ENCODE measurements at places on chromosomes 2 and 18.

DNA sequence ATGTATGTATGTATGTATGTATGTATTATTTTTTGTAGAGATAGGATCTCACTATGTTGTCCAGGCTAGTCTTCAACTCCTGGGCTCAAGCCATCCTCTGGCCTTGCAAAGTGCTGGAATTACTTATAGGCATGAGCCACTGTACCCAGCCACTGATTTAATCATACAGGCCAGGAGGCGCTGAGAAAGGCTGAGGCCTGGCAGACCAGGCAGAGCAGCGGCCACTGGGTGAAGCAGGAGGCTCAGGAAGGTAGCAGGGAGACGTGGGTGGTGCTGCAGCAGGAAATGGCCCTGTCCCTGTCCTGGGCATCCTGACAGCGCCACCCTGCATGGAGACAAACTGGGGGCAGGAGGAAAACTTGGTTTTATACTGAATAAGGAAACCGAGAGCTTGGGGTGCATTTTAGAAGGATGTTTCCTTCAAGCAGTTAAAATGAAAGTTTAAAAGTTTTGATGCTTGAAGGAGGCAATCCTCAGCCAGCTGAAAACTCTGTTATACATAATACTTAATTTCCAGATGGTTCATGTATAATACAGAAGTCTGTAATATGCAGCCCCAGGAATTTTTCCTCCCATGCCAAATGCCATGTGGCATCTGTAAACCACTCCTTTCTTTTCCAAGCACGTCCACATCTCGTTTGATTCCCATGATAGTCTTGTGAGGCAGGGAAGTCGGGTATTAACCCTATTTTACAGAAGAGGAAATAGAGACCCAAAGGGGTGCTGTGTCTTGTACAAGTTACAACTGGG is 182.4 kb downstream of the CELF4 start:
- DNase-seq = no peak

DNA sequence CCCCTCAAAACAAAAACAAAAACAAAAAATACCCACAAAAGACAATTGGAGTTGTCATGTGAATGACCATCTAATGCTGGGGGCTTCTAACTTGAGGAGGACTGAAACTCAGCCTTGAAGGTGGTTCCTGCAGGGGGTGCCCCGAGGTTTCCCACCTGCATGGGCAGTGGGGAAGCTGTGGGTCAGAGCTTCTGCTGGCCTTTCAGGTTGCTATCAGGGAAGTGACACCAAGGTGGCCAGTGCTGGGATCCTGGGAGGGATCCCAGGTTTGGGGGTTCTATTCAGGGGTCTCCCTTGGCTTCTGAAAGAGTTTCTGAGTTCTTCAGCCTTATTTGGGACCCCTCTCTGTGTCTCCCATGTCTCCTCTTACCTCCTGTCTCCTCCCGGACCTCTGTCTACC is 62.8 kb downstream of the LDLRAD4 start:
- DNase-seq = no peak

- DNase-seq = no peak
Observed at GRCh38 chr2:239819091-239819973, 205.8 kb downstream of the NDUFA10 start.

- DNase-seq = no peak
Observed at GRCh38 chr2:24893934-24894333, 26.1 kb downstream of the ADCY3 start.

DNA sequence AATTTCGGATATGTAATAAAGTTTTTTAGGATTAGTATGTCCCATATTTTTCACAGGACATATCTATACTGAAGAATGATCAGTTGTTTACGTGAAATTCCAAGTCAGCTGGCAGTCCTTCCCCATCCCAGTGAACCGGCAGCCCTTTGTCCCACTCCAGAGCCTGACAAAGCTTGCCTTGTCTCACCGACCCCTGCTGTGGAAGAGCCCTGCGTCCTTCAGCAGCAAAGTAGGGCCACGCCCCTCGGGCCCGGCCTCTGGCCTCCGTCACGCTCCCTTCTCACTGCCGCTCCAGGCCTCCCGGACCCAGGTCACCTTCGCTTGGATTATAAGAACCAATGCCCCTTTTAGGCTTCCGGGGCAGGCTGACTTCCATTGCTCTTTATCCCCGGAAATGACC is 89.8 kb upstream of the TGIF1 start:
- DNase-seq = no peak

DNA sequence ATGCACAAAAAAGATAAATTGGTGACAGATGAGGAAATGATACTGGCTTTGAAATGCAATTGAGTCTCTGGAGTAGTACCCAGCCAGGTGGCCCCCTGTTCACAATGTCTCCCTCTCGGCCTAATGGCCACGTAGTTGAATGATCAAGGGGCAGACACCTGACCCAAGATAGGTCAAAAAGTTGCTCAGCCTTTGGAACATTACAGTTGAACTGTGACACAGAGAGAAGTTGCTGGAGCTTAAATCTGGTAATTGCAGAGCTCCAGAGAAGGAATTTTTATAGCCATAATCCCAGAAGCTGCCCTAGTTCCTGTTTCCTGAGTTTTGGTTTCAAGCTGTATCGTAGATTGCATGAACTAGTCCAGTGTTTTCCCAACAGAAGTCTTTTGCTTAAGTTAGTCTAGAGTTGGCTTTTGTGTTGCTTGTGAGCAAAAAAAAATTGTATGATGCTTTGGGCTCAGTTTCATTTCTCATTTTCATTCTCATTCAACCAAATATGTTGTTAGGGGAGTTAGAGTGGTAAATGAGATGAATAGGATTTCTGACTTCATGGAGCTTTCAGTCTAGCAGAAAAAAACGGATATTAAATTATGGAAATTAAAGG is 117.9 kb downstream of the CSRNP3 start:
- DNase-seq = no peak

DNA sequence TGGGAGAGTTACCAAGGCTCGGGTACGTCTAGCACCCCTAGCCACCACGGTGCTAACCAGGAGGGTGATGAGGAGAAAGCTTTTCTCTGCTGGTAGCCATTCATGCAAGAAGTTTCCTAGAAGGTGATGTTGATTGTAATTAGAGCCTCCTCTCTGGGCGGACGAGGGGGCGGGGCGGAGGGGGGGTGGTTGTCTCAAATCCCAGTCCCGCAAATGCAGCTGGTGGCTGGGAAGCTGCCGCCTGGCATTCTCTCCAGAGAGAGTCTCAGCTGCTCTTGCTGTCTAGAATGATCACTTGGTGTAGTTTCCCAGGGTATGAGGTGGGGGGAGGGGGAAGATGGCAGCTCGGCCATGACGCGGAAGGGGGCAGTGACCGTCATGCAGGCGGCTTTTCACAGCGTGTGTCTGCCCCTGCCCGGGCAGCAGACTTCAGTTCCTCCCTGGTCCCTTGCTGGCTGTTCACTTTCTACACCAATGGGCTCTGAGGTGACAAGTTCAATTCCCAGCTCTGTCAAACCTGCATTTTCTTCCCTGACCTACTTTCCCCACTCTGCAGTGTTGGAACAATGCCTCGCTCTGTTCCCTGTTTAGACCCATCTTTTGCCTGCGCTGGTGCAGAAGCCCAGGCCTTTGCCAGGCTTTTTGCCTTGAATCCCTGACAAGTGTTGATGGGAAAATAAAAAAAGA is 61.5 kb upstream of the KLF7 start:
- no peak for DNase-seq

- DNase-seq = peak; percentile 42
Observed at GRCh38 chr2:10331027-10331701, 28.5 kb downstream of the HPCAL1 start.

DNA sequence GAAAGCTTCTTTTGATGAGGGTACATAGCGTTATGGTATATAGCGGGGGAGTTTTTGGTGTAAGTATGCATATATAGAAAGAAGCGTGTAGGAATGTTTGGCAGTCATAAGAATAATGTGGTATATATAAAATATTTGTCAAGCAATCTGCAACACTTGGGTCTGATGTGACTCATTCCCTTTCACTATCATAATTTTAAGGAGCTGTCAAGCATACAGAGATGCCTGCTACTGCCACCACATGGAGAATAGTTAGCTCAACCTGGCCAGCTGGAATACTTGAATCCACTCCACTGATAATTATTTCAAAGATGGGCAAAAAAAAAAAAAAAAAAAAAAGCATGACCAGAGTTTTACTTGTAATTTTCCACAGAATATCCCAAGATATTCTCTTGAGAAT is 559.8 kb upstream of the REG3G start:
- no peak for DNase-seq

GRCh38 chr2:240240781-240241180 is 100.3 kb upstream of the OTOS start:
- DNase-seq = no peak

GRCh38 chr2:40316620-40317019 is 135.3 kb downstream of the SLC8A1 start:
- no peak for DNase-seq

- DNase-seq = no peak
Observed at GRCh38 chr18:5317186-5317585, 21.7 kb upstream of the ZBTB14 start.

DNA sequence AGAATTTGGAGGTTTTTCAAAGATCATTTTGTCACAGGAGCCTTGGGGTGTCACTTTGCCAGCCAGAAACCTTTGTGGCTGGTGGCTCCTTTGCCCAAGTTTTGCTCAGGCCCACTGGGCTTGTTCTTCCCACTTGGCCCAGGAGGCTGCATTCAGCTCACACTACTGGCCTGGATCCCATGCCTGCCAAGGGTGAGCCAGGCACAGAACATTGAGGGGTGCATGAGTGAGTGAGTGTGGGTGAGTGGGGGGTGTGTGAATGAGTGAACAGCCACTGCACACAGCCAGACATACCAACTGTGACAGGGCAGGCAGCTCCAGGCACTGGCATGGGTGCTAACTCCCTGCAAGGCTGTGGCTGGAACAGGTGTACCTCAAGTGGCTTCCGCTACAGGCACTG is 39.6 kb downstream of the FAM171B start:
- DNase-seq = no peak

DNA sequence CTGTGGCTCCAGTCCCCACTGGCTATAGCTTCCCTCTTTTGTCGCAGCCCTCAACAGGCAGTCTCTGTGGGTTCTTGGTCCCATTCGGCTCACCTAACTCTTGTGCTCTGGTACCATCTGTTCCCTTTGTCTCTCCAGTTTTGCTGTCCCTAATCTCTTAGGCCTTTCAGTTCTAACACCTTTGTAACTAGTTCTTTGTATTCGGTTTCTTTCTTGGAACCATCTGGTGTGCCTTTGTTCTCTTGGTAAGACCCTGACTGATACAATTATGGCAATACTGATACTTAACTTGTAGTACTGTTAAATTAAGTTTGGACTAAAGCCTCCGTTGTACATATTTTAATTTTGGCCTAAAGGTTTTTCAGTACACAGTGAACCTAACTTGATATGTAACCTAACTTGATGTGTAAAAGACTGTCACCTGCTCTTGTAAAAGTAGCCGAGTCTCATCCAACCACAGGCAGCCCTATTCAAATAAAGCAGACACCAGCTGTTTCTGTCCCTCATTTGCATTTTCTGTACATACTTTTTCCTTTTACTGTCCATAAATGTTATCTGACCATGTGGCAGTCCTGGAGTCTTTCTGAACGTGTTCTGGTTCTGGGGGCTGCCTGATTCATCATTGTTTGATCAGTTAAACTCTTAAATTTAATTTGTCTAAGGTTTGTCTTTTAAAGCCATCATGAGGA is 4.8 kb upstream of the MRPL44 start:
- no peak for DNase-seq

DNA sequence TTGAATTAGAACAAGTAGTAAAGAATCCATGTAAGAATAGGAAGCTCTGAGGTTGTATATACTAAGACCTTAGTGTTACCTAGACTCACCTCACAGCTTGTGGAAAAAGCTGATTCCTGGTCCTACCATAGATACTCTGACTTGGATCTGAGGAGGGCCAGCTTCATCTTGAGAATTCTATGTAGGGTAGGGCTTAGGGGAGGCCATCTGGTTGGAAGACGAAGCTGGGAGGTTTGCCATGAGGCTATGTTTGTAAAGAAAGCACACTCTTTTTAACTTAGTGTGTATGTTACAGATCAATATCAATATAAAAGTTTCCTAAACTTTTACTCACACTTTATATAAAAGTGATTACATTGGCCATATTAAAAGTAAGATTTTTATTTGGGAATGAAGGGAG is 77.1 kb upstream of the GALNT5 start:
- no peak for DNase-seq

DNA sequence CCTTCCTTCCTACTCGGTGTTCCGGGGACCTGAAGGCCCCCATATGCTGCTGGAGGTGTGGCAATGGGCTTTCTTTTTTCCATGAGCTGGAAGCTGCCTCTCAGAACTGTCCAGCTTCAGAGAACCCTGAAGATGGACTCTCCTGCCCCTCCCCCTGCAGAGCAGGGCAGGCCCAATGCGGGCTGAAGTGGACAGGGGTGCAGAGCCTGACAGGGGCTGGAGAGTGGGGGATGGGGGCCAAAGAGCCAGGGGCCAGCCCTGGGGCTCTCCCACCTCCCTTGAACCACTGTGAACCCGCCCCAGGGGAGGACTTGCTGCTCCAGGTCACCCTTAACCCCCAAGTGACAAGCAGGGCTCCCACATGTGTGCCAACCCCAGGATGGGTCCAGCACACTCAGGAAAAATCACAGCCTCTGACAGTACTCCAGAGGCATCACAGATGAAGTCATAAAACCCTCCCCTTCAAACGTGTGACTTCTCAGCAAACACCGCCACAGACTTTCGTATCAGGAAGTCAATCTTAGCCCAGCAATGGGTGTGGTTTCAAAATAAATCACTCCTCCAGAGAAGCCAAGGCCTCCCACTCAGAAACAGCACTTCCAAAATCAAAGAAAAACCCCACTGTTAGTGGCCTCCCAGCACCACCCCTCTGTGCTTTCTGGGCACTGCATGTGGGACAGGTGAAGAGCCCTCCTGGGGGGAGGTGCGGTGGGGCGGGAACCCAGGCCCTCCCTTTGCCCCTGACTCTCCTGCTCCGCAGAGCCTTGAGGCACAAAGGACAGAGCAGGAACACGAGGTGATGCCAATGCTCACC is 135.8 kb downstream of the HDAC4 start:
- peak; percentile 53 for DNase-seq

DNA sequence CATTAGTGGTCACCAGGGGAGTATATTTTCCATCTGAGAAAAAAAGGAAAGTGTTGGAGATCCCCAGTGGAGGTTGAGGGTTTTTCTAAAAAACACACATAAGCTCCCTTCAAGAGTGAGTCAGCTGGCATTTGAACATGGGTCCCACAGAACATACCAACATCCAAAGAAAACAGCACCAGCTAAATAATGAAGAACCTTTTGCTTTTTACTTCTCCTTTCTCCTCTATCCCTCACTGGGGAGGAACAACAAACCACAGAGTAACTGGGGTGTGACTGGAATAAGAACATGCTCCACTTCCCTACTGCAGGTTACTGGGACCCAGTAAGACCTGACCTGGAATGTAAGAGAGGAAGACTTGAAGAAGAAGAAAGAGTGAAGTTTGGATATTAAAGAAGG is 56.5 kb upstream of the RAPH1 start:
- no peak for DNase-seq

DNA sequence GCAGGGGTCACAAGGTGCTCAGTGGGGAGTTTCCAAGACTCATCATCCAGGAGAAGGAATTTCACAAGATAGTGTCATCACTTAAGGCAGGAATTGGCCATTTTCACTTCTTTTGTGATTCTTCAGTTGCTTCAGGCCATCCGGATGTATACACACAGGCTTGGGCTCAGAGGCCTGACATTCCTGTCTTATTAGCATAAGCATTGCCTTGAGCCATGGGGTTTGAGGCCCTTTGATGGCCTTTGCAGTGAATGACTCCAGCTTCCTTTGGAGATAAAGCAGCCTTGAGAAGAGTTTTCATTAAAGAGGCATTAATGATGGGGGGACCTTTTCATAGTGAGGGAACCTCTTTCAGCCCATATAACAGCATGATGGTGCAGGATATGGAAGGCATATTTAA is 366.0 kb upstream of the CNTNAP5 start:
- no peak for DNase-seq

Measured in activated CD4-positive, CD25-positive, alpha-beta regulatory T cell treated with anti-CD3 and anti-CD28 coated beads, Interleukin-2, amount 50 U/mL, for 16 hours (primary cell).